ENCODE measurements at places on chromosomes 11 and 22. TPM values are rescaled to one million over a fixed set of nuclear protein-coding genes. Genes with fewer than 3 reads are reported as not detected.

- DNase-seq = no peak
- H3K4me1 ChIP-seq = peaks cover 14% of the 10 kb centered on the region
- no peak overlapping the region for H3K4me3 ChIP-seq
- peaks cover 29% of the 10 kb centered on the region for H3K36me3 ChIP-seq
- no peaks in the 10 kb centered on the region for H3K27me3 ChIP-seq
Measured at GRCh38 chr11:6614446-6614845, 2.4 kb upstream of the TAF10 start.

HMGXB4 gene
- 25.7 TPM for total RNA-seq

DNA sequence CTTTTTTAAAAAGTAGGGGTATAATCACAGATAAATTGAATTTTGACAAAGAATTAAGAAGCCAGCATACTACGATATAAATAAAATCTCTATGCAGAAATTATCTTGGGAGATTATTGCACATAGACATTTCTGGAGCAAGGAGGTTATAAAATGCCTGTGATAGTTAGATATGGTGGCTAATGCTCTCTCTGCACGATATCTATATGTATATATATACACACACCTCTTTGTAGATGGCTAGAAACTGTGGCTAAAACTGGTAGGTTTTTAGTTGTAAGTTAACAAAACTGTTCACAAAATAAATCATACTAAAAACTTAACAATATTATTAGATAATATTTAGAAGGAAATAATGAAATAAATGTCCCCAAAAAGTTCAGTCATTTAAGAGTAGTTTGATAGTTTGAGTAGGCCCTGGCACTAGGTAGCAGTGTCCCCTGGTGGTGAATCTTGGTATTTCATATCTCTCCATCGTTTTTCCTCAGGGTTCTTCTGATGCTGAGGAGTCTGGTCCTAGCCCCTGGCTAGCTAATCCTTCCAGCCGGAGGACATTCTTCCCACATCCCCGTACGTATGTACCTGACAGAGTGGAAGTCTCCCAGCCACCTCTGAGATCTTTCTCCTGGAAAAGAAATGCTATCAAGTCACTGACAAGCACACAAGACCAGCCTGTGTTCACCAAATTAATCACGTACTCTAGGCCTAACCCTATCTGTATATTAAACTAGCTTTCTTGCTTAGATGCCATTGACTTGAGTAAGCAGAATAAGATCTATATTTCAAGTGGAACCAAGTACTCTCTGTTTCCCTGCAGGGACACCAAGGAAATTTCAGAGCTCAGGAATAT lies 32.2 kb downstream of the ART5 start:
- H3K27ac ChIP-seq = no peak overlapping the region
- DNase-seq = no peak
- H3K36me3 ChIP-seq = no peaks in the 10 kb centered on the region
- no peak overlapping the region for H3K4me3 ChIP-seq

DNA sequence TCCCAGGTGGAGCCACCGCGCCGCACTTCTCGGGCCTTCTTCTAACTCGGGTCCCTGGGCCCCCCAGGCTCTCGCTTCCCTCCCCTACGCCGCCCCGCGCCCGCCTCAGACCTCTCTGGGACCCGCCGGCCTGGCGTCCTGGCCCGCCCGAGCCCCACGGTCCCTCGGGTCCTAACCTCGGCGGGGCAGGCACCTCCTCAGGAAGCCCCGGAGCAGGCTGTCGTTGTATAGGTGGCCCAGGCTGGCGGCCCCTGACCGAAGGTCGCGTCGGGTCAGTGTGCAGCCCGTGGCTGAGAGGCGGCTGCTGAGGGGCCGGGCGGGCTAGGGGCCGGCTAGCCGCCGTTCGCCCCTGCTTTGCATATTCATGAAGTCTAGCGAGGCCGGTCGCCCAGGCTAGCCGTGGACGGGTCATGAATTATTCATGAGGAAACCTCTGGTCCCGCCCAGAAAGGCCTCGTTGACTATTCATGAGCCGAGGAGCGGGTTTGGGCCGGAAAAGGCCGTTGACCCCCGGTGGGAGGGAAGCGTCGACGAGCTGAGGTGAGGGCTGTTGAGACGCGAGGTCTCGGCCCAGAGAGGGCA lies at the start of gene HORMAD2:
Gene HORMAD2, plus strand, starts transcription at position 513 of the 582 bp plus-strand sequence. CDS start 13,489 bp downstream, outside the sequence.
- H3K27ac ChIP-seq = peak within 1 kb of the TSS; percentile 54
- DNase-seq = no peak
- H3K4me1 ChIP-seq = peaks cover 8% of the 10 kb centered on the region
- H3K36me3 ChIP-seq = no peaks in the 10 kb centered on the region

- H3K4me1 ChIP-seq = no peaks in the 10 kb centered on the region
- H3K4me3 ChIP-seq = no peak overlapping the region
- no peaks in the 10 kb centered on the region for H3K27me3 ChIP-seq
- peaks cover 29% of the 10 kb centered on the region for H3K36me3 ChIP-seq
Measured at GRCh38 chr22:41327124-41327523, 25.8 kb downstream of the ZC3H7B start.

DNA sequence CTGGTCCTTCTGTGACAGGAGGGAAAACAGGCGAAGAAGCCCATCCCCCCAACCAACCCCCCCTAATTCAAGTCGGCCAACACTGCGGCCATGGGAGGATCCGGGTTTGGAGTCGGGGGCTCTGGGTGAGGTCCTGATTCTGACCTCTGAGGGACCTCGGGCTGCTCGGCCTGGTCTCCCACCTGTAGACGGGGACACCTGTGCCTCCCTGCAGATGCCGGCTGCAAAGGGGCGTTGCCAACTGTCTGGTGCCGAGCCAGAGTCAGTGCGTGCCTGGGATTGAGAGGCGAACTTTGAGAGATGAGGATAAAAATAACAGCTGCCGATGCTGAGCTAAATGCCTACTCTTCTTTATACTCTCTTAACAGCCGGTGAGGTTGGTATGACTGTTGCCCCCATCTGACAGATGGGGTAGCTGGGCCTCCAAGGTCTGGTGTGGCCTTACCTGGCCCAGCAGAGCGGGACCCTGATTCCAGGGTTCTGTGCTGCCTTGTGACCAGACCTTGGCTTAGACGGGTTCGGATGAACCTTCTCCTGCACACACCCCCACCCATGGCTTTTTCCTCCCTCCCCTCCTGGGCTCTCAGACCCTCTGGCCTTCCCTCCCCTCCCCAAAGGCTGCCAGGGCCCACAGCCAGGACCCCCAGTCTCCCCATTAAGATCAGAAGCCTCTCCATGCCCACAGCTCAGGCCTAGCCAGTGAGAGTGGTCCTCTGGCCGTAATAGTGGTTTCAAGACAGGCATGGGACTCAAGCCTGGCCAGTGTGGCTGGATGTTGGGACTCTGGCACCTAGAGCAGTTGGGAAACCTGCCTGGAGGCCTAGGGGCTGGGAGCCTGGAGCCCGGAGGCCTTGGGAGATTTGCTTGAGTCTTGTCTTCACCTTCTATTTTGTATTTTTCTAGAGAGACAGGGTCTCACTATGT lies 41.7 kb downstream of the KCNJ4 start:
- DNase-seq = peak; percentile 80
- no peaks in the 10 kb centered on the region for H3K27me3 ChIP-seq
- H3K36me3 ChIP-seq = no peaks in the 10 kb centered on the region

GRCh38 chr11:131464461-131464860 lies 94.0 kb downstream of the NTM start:
- no peak for DNase-seq
- no peak overlapping the region for H3K27ac ChIP-seq
- H3K27me3 ChIP-seq = peaks cover 16% of the 10 kb centered on the region
- H3K4me1 ChIP-seq = no peaks in the 10 kb centered on the region
- no peak overlapping the region for H3K4me3 ChIP-seq
- H3K36me3 ChIP-seq = no peaks in the 10 kb centered on the region

DNA sequence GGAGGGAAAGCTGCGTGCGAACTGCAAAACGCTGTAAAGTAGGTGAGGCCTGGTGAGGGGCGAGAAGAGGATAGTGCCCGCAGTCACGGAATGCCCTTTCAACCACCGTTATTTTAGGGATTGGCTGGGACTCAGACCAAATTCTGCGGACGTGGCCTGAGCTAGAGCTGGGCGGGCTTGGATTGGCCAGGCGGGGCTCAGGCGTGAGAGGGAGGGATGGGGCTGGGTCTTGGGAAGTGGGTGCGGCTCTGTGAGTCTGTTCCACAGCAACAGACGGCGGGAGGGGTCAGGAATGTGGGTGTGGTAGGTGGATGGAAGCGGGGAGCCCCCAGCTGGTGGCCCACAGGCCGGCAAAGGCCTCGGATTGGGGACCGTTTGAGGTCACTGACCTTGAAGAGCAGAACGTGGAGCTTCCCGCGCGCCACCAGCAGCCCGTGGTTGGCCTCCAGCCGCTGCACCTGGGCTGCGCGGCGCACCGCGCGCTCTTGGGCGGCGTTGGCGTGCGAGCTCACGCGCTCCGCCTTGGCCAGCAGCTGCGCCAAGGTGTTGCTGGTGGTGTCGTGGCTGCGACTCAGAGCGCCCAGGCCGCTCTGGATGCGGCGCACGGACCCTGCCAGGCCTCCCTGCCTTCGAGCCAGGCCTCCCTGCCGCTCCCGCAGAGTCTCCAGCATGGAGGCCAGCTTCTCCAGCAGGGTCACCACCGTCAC lies 444 bp downstream of the CAVIN3 start:
- no peaks in the 10 kb centered on the region for H3K36me3 ChIP-seq
- peak overlapping the region; percentile 76 for H3K4me3 ChIP-seq
- DNase-seq = peak; percentile 87

DNA sequence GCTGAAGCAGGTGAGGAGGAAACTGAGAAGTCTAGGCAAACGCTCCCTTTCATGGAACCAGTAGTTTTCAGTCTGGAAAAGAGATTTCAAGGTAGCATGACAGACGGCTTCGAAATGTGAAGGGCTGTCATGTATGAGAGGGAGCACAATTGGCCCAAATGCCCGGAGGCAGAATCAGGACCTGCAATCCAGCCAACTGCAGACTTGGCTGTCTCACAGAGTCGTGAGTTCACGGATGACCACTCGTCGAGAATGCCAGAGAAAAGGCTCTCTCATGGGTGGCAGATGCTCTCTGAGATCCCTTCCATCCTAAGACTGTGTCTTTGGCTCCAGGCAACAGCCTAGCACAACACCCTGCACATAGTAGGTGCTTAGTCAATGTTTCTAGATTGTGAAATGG lies 134.8 kb downstream of the DSCAML1 start:
- peaks cover 29% of the 10 kb centered on the region for H3K27me3 ChIP-seq
- DNase-seq = no peak
- no peaks in the 10 kb centered on the region for H3K4me1 ChIP-seq
- no peaks in the 10 kb centered on the region for H3K36me3 ChIP-seq
- H3K4me3 ChIP-seq = no peak overlapping the region

- H3K4me1 ChIP-seq = peaks cover 8% of the 10 kb centered on the region
- H3K27me3 ChIP-seq = no peaks in the 10 kb centered on the region
- no peaks in the 10 kb centered on the region for H3K36me3 ChIP-seq
- H3K27ac ChIP-seq = no peak overlapping the region
- H3K4me3 ChIP-seq = no peak overlapping the region
Measured at GRCh38 chr22:17164392-17165024, 5.4 kb upstream of the HDHD5 start.

IGLL1 gene
- not detected for total RNA-seq

DNA sequence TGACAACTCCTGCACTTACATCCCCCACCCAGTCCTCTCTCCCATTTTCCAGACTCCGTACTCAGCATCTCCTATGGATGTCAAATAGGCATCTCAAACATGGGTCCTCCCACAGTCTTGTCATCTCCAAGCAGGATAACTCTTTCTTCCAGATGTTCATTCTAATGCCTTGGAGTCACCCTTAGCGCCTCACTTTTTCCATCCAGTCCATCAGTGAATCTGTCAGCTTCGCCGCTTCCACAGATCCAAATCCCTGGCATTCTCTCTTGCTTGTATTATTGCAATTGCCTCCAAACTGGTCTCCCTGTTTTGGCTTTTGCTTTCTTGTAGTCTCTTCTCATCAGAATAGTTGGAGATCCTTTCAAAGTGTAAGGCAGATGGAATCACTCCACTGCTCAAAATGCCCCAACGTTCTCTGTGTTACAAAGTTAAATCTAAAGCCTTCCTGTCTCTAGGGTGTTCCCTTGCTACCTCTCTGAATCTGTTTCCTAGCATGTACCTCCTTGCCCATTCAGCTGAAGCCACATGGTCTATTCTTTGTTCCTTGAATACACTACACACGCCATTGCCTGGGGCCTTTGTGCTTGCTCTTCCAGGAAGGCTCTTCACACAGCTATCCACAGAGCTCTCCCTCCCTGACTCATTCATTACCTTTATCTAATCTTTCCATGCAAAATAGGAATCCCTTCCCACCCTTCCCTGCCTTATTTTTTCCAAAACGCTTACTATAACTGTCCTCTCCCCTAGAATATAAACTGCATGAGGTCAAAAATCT lies 64.8 kb downstream of the UBASH3B start:
- peaks cover 63% of the 10 kb centered on the region for H3K4me1 ChIP-seq
- DNase-seq = no peak
- peaks cover 3% of the 10 kb centered on the region for H3K36me3 ChIP-seq
- peak overlapping the region; percentile 93 for H3K27ac ChIP-seq

GLYATL1B gene
- total RNA-seq = not detected

DNA sequence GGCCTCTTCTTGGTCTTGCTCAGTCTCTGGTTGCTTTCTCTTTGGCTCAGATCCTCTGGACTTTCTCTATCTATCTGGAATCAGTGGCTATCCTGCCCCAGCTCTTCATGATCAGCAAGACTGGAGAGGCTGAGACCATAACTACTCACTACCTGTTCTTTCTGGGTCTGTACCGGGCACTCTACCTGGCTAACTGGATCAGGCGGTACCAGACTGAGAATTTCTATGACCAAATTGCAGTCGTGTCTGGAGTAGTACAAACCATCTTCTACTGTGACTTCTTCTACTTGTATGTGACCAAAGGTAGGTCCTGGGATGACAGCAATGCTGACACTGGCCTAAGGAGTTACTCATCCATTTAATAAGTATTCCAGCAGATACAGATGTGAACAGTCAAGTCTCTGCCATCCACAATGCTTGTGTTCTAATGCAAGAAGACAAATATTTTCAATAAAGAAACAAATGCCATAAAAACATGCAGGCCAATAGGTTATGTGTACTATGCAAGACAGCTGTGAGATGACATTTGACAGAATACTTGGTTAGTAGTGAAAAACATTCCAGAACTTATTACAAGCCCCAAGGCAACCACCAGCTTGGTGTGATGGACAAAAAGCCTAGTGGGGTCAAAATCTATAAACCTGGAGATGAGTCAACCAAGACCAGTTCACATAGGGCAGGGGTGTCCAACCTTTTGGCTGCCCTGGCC lies 13.4 kb downstream of the KDELR3 start:
- H3K4me3 ChIP-seq = no peak overlapping the region
- peaks cover 53% of the 10 kb centered on the region for H3K36me3 ChIP-seq
- no peaks in the 10 kb centered on the region for H3K27me3 ChIP-seq
- no peak for DNase-seq
- H3K27ac ChIP-seq = peak overlapping the region; percentile 59

Measured in osteocyte (in vitro differentiated cells).